Stimulated activated naive CD4-positive, alpha-beta T cell (primary cell): ENCODE measurements at places on chromosomes 12 and 14.

- no peak for DNase-seq
These were observed 105.4 kb downstream of the ITPR2 start for GRCh38 chr12:26727482-26728204.

GRCh38 chr12:68667291-68667690 lies 19.5 kb upstream of the NUP107 start:
- DNase-seq, result no peak

GRCh38 chr12:25348593-25348895 lies 97.8 kb upstream of the KRAS start:
- no peak for DNase-seq

DNA sequence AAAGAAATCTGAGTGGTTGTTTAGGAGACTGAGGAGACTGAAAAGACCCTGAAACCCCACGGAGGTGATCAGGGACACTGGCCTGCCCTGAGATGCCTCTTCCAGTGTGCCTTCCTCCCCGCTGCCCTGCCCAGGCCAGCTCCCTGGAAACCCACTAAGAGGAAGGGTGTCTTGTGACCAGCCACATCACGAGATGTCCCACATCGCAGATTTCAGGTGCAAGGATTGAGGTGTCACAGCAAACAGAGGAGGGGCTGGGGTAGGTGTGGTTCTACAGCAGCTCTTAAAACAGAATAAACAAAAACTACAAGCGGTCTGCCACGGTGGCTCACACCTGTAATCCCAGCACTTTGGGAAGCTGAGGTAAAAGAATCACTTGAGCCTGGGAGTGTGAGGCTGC lies 184.3 kb upstream of the C14orf180 start:
- DNase-seq, result no peak
